ENCODE measurements at places on chromosomes 16 and 17.

- no peak for DNase-seq
Observed at GRCh38 chr17:10798332-10798749, 5.6 kb downstream of the TMEM238L start.

- DNase-seq: no peak
Observed at GRCh38 chr16:57997176-57997527, 3.3 kb downstream of the ZNF319 start.

DNA sequence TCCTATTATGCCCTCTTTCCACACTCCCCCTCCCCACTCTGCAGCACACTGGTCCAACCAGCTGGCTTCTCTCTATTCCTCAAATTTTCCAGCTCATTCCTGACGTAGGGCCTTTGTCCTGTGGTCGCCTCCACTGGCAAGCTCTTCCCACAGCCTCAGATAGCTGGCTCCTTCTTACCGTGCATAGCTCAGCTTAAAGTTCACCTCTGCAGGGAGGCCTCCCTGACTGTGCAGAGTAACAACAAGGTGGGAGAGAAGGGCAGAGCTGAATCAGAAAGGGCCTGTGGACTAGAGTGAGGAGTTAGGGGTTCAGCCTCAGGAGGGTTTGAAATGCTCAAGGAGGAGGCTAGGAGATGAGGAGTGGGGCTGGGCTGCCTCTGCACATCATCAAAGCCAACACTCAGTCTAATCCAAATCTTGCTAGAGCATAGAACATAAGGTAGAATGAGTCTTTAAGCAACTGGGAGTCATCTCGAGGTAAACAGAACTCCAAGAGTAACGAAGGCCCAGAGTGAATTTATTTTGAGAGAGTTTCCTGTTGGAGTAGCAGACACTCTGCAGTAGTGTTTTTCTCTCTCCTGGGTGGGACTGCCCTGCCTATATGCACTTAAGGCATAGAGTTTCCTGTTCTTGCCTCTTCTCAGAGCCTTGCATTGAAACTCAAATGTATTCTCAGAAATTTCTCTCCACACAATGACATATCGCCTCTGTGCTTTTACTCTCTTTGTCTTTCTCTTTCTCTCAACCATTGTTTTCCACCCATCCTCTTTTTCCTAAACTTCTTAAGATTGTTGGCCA, 19.4 kb downstream of the SPPL2C start:
- DNase-seq: no peak

- DNase-seq: no peak
Observed at GRCh38 chr17:4840893-4841242, 7.7 kb downstream of the MINK1 start.

DNA sequence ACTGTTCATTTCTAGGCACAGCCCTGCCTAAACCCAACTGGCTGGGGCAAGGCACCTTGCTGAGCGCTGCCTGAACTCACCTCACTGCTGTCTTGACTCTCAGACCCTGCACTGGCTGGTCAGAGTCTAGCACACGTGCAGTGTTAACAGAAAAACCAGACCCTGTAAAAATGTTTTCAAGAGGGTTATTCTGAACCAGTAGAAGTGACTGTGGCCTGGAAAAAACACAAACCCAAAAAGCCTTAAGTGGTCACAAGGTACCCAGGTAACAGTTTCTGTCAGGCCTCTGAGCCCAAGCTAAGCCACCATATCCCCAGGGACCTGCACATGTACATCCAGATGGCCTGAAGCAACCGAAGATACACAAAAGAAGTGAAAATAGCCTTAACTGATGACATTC, 6.1 kb upstream of the EIF4A3 start:
- no peak for DNase-seq

DNA sequence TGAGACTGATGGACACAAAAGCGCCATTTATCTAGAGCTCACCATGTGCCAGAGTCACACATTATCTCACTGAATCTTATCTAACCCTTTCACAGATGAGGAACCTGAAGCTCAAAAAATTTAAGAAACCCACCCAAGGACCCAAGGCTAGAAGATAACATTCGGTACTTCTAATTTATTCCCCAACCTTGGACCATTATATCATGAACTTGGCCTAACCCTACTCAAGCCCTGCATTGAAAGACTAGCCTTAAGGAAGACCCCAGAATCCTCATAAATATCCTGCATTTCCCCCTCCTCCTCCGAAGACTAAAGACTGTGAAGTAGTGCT, 548 bp upstream of the DYNC1LI2 start:
- DNase-seq: no peak

GRCh38 chr16:61005952-61006351, 1030.3 kb downstream of the CDH8 start:
- DNase-seq: no peak

GRCh38 chr16:2663553-2664546, 18.5 kb upstream of the KCTD5 start:
- no peak for DNase-seq

- no peak for DNase-seq
Observed at GRCh38 chr16:24075302-24075701, 180.8 kb upstream of the CACNG3 start.

DNA sequence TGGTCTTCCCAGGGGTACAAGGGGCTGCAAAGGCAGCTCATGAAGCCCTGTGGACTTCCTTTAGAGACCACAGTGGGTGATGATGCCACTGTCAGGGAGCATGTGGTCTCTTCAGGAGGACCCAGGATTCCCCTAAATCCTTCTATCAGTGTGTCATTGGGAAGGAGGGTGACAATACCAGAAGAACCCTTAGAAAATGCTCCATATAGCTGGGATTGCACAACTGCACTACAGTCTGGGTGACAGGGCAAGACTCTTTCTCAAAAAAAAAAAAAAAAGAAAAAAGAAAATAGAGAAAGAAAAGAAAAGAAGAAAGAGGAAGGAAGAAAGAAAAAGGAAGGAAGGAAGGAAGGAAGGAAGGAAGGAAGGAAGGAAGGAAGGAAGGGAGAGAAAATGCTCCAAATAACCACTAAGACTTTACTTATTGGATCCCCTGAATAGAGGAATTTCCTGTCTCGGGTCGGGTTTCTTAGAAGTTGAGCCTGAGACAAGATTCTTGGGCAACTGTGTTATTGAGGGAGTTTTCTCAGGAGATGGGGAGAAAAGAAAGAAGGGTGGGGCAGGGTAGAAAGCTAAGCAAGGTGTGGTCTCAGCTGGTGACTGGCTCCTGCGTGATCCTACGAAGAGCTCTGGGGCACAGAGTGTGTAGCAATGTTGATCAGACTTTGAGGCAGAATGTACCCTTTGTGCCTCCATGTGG, 83.1 kb upstream of the DNAH9 start:
- no peak for DNase-seq

GRCh38 chr16:24075931-24076716, 180.0 kb upstream of the CACNG3 start:
- peak; percentile 8 for DNase-seq

GRCh38 chr16:15484662-15485061, 50.3 kb downstream of the BMERB1 start:
- DNase-seq: no peak

DNA sequence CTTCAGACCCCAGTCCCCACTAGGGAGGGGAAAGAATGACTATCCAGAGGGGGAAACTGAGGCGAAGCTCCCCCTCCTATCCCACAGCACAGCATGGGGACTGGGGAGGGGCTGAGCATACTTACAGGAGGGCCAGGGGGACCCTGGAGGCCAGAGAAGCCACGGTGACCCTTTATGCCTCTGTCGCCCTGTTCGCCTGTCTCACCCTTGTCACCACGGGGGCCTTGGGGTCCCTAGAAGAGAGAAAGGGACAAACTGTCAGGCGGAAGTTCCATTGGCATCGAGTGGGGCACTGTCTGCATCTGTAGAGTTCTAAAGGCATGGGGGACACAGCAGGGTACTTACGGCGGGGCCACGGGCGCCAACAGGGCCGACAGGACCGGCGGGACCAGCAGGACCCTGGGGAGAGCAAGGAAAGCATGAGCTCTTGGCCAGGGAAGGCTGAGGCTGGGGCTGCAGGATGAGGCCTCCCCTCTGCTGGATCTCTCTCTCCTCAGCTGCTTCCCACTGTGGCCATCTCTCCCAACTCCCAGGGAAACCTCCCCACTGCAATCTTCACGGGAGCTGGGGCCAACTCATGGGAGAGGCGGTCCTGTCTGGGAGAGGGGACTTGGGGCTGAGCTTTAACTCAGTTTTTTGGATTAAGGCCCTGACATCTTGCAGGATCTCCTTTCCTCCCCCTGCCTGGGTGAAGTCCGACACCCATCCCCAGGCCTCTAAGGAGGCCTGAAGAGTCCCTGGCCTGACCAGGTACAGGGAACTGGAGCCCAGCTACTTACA, 13.5 kb downstream of the COL1A1 start:
- no peak for DNase-seq

GRCh38 chr16:12460064-12460392, 343.7 kb downstream of the CPPED1 start:
- no peak for DNase-seq

GRCh38 chr16:85931596-85932402, 32.8 kb downstream of the IRF8 start:
- DNase-seq: no peak
